ENCODE measurements at places on chromosomes 5 and 9.

- DNase-seq = no peak
Measured at GRCh38 chr5:61081741-61082140, 80.5 kb downstream of the SMIM15 start.

- DNase-seq = no peak
Measured at GRCh38 chr5:402615-403359, 40.2 kb upstream of the EXOC3 start.

DNA sequence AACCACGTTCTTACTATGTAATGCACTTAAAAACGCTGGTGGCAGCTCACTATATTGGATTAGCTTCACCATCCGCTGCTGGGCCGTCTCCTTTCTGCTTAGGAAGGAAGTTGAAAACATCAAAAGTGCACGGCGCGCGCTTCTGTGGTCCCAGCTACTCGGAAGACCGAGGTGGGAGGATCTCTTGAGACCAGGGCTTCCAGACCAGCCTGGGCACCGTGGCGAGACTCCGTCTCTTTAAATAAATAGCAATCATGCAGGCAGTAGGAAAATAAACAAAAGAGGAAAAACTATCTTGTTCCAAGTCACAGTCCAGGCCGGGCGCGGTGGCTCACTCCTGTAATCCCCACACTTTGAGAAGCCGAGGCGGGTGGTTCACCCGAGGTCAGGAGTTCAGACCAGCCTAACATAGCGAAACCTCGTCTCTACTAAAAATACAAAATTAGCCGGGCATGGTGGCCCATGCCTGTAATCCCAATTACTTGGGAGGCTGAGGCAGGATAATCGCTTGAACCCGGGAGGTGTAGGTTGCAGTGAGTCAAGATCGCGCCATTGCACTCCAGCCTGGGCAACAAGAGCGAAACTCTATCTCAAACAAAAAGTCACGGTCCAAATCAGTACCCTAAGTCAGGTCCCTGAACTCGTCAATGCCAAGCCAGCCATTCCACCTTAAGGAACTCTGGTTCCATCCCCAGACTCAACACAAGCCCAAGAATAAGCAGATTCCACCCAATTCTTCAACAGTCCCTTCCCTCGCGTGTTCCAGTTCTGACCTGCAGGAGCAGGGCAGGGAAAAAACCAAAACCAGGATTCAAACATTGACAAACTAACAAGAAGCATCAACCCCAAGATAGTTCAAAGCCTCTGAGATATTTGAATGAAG, 1.0 kb upstream of the GOLGA1 start:
- peak; percentile 70 for DNase-seq

GRCh38 chr9:82148901-82149461, 160.4 kb downstream of the SPATA31D1 start:
- peak; percentile 15 for DNase-seq

DNA sequence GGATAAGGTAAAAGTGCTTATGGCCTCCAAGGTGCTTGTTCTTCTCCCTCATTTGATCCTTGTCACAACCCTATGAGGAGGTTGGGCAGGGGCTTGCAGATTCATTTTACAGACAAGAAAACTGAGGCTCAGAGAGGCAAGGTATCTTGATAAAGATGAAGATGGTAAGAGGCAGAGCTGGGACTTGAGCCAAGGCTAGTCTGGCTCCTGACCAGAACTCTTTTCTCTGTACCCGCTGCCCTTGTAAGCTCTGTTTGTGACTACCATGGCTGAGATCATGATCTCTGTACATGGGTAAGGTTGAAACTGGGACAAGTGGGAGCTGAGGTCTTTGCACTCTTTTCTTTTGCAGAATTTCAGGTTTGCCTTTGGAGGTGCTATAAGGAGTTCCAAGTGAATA, 33.6 kb downstream of the SEC61B start:
- DNase-seq = no peak

GRCh38 chr5:33558489-33558888, 117.7 kb downstream of the TARS1 start:
- peak; percentile 31 for DNase-seq

DNA sequence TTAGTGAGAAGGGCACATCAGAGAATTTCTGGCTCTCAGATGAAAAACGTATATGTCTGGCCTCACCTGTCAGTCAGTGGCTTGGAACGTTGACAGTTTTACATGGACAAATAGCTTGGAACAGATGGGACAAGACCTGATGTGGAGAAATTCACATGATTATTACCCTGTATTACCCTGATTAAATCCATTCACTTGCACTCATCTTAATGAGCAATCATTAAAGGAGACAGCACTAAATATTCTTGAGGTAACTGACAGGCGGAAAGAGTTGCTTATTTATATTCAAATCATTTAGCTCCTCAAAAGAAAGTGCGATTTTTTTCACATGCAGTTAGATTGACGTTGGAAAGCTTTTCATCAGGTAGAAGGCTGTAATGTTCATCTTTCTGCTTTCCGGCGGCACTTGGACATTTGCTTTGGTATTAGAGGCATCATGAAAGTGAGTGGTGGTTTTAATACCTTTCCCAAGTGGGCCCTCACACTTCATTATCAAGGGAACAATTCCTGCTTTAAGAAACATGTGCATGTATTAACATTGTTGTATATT, 11.7 kb upstream of the TAS2R1 start:
- no peak for DNase-seq

DNA sequence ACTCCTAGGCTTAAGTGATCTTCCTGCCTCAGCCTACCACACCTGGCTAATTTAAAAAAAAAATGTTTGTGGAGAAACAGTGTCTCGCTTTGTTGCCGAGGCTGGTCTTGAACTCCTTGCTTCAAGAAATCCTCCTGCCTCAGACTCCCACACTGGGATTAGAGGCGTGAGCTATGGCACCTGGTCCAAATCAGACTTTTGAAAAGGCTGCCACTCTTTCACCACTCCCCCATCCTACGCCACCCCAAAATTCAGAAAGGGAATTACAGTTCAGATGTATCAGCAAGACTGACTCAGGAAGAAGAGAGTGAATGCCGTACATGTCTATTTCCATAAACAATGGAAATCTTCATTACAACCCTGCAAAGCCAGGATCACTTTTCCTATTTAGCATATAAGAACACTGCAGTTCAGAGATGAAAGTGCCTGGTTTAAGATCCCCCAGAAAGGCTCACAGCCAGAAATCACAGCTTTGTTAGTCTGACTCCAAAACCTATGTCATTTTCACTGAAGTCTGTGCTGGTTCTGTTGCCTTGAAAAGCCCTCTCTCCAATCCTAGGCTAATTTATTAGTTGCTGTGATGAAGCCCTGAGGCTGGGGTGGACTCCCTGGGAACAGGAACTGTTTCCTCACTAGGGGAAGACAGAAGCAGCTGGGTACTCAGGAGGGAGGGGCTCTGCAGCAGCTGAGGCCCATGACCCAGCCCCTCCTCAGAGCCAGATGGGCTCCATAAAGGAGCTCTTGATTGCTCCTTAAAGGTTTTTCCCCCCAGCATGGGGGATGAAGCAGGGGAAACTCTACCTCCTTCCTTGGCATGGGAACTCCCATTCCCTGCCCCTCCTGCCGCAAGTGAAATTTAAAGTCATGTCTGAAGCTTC, 3.1 kb downstream of the FBLL1 start:
- DNase-seq = no peak

DNA sequence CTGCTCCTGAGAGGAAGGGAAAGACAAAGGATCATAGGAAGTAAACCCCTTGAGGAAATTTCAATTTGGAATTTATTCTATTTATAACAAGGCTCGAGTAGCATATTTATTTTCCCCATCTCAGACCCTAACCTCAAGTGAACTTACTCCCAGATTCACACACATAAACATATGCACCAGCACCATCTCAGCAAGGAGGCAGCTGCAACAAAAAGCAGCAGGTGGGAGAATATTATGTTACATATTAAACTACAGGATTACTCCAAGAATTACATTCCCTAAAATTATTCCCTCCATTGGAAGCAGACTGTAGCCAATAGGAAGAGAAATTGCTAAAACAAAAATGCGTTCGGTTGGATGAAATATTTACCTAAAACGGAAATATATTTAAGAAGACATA, 108.4 kb upstream of the PRSS3 start:
- DNase-seq = no peak

DNA sequence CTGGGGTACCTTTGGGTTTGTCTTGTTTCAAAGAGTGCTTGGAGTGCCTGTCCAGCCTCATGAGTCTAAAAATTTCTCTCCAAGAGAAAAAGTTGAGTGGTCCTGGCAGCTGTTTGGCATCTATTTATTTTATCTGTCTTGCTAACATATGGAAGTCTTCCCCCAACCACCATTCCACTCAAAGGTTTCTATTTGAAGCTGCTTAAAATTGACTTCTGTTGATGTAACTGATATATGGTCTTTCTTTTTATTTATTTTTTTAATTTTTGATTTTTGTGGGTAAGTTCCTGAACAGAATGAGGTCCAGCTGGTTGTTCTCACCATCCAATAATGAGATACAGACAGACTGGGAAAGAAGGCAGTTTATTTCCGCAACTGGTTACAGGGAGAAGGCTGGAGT, 178.7 kb upstream of the SGCD start:
- DNase-seq = no peak

Data from M059J (cell line).